ENCODE measurements at places on chromosomes 16 and 17.

GRCh38 chr17:33955461-33955860 is 299.6 kb upstream of the CCL2 start:
- DNase-seq: no peak

- no peak for DNase-seq
Observed at GRCh38 chr17:66950886-66951604, 13.5 kb upstream of the CACNG4 start.

- no peak for DNase-seq
Observed at GRCh38 chr17:73718362-73718761, 74.1 kb upstream of the SDK2 start.

DNA sequence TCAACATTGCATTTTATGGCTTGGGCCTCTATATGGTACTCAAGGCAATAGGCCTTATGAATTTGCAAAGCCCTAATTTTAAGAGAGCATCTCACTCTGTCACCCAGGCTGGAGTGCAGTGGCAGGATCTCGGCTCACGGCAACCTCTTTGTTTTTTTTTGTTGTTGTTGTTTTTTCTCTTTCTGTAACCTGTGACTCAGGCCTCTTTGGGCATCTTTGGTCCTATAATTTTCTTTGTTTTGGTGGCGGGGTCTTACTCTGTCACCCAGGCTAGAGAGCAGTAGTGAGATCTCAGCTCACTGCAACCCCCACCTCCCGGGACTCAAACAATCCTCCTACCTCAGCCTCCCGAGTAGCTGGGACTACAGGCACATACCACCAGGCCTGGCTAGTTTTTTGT is 21.8 kb upstream of the HERPUD1 start:
- no peak for DNase-seq

- no peak for DNase-seq
Observed at GRCh38 chr17:82338858-82339633, 5.5 kb upstream of the SECTM1 start.

GRCh38 chr16:48210747-48211146 is 33.4 kb upstream of the LONP2 start:
- DNase-seq: no peak

- DNase-seq: no peak
Observed at GRCh38 chr17:29909236-29910003, 20.6 kb downstream of the SSH2 start.

DNA sequence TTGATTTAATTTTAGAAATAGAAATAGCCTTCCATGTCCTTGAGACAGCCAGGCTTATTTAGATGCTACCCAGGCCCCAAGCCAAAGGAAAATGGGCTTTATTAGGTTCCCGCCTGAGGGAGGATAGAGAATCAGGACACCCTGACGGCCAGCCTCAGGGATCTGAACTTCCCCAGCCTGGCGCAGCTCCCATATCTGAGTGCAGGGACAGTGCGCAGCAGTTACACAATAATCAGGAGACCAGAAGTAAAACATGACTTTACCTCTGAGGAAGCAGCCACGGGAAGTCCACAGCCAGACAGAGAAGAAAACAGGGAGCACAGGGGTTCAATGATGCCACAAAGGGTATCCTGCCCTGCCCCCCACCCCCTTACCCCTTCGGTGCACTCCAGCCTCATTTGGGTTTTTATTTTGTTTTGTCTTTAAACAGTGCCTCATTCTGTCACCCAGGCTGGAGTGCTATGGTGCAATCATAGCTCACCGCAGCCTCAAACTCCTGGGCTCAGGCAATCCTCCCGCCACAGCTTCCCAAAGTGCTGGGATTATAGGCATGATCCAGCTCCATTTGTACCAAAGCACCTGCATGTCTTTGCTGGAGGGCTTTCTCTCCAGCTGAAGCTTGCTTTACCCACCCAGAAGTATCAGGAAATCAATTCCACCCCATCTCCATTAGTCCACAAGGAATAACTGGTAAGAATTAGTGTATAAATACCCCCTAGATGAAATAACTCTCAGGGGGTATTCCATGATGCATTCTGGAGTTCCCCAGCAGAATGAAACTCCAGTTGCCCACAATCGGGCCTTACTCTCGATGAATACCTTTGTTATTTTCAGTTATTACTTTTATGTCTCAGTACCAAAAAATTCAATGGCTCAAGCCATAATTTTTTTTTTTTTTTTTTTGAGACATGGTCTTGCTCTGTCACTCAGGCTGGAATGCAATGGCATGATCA is 21.9 kb downstream of the ORC6 start:
- DNase-seq: no peak

- no peak for DNase-seq
Observed at GRCh38 chr16:6195966-6196365, 1098.4 kb upstream of the EEF2KMT start.

DNA sequence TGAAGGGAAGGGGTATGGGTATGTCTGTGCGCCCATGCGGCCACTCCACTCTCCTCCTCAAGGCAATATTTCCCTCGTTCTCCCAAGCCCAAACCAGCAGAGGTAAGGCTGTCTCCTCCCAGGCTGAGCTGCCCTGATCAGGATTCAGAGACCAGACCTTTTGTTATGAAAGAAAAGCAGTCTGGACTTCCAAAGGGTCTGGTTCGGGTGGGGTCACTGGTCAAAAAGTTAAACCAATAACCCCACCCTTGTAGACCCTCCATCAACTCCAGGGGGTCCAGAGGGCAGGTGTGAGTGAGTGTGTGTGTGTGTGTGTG is 5.7 kb upstream of the DLX4 start:
- DNase-seq: no peak

DNA sequence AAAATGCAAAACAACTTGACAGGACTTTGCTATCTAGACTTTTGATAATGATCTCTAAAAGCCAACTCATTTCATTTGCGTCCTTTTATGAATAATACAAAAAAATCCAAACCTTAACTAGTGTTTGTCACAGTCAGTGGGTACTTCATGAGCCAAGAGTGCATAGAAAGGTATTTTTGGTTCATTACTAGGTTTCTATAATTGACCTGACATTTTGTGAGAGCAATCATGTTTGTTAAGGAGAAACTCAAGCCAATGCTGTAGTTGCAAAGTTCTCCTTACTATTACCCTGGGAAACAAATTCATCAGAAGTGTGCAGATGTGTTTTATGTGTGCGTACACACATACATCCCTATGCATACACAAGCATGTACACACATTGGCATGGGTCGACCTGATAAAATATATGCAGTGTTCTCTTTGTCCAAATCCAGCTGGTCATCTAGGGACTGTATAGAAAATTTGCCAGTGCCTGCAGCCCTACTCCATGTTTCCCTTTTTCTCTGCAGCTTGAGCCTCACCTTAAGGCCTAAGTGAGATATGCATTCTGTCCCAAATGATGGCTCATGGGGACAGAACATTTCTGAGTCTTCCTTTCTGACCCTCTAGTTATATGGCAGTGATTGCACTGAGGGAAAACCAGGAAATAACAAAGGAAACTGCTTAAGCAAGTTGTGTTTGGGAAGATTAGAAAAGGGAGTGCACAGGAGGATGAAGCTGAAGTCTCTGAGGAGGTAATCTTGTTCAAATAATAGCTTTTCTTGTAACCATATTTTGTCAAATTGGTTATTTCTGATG is 128.1 kb downstream of the CDH13 start:
- no peak for DNase-seq

GRCh38 chr16:87733190-87733589 is 32.6 kb downstream of the KLHDC4 start:
- no peak for DNase-seq

GRCh38 chr16:23584186-23585076 is 11.7 kb downstream of the NDUFAB1 start:
- no peak for DNase-seq

- DNase-seq: peak; percentile 54
Observed at GRCh38 chr16:67428146-67428731, 2.7 kb upstream of the HSD11B2 start.

DNA sequence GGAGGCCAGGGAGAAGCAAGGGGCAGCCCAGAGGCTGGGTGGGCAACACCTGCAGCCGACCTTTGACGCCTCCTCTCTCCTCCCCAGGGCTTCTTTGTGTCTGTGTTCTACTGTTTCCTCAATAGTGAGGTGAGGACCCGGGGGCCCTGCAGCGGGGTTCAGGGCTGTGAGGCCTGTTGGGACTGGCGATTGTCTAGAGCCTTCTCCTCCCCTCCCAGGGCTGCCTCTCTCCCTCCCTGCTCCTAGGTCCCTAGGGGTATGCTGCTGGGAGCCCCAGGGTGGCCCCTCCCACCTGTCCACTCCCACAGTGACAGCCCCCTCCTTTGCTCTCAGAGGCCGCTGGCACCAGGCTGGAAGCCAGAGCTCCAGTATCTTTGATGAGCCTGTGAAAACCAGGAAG is 10.8 kb upstream of the SPPL2C start:
- no peak for DNase-seq

DNA sequence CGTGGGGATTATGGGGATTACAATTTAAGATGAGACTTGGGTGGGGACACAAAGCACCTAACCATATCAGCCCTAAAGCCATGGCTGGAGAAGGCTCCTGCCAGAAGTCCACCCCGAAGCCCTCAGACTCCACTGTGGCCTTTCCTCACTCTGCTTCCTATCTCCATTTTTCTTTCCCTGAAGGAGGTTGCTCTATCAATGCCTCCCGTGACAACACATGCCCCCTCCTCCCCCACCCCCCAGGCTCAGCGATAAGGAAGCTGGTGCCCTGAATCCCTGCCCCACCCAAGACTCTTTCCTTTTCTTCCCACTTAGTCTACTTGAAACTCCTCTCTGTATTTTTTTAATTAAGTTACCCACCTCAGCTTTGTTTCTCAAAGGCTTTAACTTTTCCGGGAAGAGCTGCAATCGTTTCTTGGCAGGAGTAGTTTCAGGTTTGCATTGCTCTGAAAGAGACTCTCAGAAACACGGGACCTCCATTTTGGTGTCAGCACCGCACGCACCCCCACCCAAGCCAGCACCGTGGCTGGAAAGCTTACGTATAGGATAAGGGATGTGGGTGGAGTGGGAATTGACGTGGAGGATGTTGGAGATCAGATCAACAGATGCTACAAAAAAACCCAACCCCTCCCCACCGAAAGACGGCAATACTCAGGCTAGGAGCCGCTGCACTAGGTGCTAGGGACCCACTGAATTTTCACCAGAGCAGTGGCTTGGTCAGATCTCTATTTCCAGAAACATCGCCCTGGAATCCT is 15.2 kb upstream of the CA4 start:
- DNase-seq: no peak

- no peak for DNase-seq
Observed at GRCh38 chr17:7852262-7852670, 2.6 kb upstream of the TMEM88 start.

- DNase-seq: no peak
Observed at GRCh38 chr17:62899361-62899760, 66.7 kb upstream of the TANC2 start.

GRCh38 chr17:56870081-56870651 is 36.2 kb downstream of the DGKE start:
- DNase-seq: no peak

- DNase-seq: no peak
Observed at GRCh38 chr16:19380328-19380727, 37.4 kb upstream of the TMC5 start.

- no peak for DNase-seq
Observed at GRCh38 chr16:51630076-51630475, 479.0 kb upstream of the SALL1 start.

GRCh38 chr17:9912121-9913099 is 7.3 kb upstream of the RCVRN start:
- DNase-seq: no peak

GRCh38 chr16:23896832-23897821 is 61.3 kb downstream of the PRKCB start:
- DNase-seq: no peak

DNA sequence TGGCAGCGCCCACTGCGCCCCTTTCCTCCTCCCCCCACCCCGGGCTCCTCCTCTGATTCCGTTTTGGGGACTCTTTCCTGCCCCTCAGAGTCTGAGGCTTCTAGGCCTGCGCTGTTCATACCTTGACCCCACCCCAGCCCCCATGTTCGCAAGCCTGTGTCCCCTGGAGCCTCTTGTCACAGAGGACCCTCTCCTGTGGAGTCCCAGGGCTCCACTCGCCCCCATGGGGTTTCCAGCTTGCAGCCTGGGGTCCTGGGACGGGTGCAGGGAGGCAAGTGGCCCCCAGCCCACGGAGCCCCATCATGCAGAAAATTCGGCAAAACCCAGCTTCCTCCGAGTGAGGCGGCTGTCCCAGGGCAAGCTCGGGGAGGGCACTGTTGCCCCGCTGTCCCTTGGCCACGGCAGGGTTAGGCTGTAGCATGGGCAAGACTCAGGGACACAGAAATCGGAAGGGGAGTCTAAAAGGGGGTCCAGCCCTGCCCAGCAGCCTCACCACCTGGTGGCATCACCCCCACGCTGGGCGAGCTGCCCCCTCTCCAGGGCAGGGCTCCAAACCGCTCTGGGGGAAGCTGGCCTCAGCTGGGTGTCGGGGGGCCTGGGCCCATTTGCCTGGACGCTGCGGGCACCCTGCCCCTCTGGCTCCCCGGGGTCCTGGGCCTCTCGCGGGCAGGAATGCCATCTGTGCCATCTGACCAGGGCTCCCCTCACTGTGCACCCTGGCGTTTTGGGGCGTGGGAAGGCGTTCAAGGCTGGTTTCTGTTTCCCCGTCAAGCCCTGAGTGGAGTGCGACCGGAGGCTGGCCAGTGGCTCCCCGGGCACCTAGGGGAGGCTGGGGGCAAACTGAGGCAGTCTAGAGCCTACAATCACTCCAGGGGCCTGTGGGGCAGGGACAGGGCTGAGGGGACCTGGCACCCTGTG is 11.5 kb upstream of the BAHCC1 start:
- DNase-seq: no peak

- DNase-seq: no peak
Observed at GRCh38 chr16:80063031-80063712, 462.6 kb upstream of the MAF start.

DNA sequence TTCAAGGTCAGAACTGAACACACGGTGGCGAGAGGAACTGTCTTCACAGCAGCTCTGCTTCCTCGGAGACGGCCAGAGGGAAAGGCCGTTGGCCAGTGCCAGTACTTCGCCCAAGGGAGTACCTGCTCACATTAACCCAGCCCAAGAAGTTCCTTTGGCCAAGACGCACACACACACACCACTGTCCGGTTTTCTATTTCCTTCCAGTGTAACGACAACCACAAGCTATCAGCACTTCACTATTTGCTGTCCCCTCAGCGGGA is 744 bp upstream of the GGNBP2 start:
- DNase-seq: no peak

DNA sequence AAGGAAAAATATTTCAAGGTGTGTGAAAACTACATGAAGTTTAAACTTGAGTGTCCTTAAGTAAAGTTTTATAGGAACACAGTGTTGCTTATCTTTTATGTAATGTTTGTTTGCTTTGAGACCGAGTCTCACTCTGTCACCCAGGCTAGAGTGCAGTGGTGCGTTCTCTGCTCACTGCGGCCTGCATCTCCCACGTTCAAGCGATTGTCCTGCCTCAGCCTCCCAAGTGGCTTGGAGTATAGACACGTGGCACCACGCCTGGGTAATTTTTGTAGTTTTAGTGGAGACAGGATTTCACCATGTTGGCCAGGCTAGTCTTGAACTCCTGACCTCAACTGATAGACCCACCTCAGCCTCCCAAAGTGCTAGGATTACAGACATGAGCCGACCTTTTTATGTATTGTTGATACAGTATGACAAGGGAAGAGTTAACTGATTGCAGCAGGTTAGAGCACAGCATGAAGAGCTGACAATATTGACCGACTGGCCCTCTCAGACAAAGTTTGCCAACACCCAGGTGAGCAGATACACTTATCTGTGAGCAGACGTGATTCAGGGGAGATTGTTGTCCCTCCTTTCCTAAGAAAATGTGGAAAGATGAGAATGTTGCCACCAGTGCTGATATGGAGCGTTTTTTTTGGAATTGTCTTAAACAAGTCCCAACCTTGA is 373.7 kb downstream of the WWOX start:
- no peak for DNase-seq

- DNase-seq: peak; percentile 14
Observed at GRCh38 chr16:87487361-87487924, 5.4 kb downstream of the ZCCHC14 start.
